ENCODE measurements at places on chromosomes 7 and 10.

- no peak for DNase-seq
Measured at GRCh38 chr7:24981171-24981951, 1.4 kb upstream of the OSBPL3 start.

GRCh38 chr10:69883310-69884023, 81.8 kb downstream of the COL13A1 start:
- DNase-seq: no peak

DNA sequence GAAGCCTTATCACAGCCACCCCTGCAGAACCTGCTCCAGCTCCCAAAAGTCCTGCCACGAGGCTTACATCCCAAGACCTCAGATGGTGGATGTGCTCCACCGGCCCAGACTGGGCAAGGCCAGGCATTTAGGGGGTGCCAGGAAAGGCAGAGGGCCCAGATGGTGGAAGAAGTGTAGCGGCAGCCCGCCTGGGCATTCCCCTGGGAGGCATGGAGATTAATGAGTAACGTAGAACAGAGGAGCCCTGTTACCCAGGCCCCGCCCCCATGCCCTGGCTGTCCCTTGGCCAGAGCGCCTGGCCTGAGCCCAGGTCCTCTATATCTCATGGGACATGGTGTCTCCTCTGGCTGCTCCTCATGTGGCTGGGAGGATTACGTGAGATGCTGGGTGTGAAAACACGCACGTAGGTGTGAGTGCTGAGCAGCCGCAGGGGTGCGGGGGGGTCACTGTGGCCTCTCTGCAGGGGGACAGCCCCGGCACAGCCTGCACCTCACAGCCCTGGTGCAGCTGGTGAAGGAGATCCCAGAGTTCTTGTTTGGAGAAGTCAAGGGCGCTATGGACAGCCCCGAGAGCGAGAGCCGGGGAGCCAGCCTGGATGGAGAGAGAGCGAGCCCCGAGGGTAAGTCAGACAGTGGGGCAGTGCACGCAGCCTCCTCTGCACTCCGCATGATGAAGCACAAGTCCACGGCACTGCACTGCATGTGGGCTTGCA, 52.9 kb downstream of the ZNF467 start:
- no peak for DNase-seq

- DNase-seq: no peak
Measured at GRCh38 chr10:6741541-6741941, 161.5 kb upstream of the PRKCQ start.
